ENCODE measurements at places on chromosomes 7 and 10.

DNA sequence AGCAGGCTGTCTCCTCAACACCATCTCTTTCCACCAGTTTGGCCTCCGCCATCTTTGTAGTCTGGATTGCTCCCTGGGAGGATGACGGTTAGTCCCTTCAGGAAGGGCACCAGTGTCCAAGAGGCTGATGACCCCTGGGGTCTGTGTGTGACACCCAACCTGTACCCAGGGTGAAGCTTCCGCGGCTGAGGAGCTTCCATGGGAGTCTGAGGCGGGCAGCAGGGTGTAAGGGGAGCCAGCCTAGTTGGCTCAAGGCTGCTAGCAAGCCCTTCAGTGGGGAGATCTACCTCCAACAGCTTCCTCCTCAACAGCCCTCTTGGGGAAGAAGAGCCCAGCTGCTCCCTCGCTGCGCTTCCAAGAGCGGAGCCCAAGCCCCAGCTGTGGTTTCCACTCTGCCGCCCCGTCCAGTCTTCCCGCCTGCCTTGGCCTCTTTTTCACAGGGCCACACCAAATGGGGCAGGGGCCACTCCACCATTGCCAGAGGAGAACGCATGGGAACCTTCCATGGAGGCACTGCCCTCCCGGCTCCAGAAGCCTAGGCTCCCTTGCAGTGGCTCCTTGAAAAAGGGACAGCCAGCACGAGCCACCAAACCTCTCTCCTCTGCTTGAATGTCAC, 57.4 kb downstream of the TMEM209 start:
- no peak for DNase-seq

DNA sequence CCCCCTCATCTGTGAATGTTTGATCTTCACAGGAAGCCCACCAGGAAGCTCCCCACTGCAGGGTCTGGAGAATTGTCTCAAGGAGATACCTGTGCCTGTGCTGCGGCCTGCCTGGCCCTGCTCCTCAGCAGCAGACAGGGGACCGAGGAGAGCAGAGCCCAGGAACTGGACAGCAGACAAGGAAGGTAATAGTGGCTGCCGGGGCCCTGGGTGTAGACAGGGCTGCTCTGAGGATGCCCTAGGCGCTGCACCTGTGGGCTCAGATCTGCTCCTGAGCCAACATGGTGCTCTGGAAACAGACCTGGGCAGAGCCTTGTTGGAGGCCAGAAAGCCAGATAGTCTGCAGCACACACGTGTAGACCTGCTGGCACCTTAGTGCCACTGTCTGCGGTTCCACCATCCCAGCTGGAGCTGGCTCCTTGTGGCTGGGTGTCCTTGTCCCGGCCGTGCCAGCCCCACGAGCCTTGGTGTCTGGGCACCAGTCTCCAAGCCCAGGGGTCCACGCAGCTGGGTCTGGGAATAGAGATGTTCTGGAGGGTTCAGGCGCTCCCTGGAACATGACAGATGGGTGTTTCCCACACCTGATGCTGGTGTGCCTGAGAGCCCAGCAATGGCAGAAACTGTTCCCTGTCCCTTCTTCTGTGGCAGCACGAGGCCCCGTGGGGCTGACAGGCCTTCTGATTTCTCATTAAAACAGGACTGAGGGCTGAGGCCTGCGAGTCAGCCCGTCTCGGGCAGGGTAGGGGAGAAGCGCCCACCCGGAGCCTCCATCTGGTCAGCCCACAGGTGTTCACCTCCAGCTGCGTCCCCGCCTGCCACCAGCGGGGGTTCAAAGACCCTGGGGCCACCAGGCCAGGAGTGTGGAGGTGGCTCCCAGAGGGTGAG, 44.7 kb downstream of the ZNF467 start:
- DNase-seq = no peak

DNA sequence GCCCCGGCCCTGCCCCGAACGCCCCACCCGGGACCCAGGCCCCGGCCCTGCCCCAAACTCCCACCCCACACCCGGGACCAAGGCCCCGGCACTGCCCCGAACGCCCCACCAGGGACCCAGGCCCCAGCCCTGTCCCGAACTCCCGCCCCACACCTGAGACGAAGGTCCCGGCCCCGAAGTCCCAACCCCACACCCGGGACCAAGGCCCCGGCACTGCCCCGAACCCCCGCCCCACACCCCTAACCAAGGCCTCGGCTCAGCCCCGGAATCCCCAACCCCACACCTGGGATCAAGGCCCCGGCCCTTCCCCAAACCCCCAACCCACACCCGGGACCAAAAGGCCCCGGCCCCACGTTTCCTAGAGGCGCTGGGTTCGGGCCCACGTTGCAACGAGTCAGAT, 1.1 kb upstream of the LARP4B start:
- no peak for DNase-seq

- DNase-seq = no peak
Observed at GRCh38 chr7:109641445-109641844, 1071.8 kb downstream of the DNAJB9 start.

DNA sequence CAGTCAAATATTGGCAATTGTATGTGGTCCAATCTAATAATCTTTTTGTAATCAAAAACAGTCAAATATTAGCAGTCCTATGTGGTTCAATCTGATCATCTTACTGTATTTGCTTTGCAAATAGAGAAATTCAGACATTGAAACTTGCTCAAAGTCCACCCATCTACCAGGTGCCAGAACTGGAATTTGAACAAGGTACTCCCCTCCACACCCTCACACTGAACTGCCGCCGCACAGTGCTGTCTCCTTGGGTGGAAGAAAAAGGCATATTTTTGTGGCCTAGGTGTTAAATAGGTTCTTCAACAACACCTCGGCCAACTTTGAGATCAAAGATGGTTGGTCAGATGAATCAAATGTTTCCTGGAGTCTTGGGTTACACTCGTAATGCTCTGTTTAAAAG, 544.2 kb upstream of the GALNT17 start:
- no peak for DNase-seq

DNA sequence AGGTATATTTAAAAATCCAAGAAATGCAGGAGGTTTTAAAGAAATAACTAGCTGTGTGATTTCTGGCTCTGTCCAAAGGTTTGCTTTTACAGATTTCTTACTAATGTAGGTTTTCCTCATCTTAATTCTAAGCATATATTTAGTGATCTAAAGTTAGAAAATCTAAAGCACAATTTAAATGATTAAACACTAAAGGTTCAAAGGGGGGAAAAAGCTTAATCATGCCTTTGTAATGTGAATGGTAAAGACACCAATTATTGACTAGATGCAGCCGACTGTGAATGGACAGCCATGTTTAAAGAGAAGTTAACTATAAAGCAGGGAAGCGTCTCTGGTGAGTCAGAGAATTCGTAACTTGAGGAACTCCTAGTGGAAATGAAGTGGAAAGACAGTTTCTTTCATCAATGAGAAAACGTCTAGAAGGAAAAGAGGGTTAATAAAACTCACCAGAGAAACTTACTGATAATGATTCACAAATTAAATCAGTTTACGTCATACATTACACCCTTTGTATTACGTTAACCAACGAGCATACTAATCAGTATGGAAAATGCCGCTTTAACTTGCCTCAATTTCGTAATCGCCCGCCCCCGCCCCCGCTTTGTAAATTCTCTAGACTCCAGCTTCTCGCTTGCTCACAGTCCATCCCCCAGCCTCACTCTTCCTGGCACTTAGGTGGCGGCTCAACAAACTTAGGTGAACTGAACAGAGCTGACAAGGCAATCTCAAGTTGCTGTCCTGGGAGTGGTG, 1.1 kb upstream of the HBP1 start:
- peak; percentile 85 for DNase-seq

DNA sequence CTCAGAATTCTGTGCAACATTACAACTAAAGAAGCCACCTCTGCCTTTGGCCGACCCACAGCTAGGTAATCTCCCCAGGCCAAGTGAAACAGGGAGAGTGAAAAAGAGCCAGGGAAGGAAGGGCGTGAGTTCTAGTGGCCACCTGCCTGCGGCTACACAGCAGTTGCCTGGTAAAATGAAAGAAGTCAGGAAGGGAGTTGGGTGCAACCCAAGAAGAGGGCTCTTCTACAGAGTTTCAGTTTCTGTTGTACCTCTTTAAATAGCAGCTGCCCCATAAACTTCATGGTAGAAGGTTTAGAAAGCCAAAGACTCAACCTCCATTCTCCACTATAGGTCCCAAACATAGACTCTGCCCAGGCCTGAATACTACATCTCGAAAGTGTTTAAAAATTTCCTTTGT, 76.2 kb upstream of the TMEM168 start:
- DNase-seq = no peak

- DNase-seq = no peak
Observed at GRCh38 chr10:32979041-32979440, 21.0 kb upstream of the ITGB1 start.

- DNase-seq = no peak
Observed at GRCh38 chr10:115818012-115818411, 455.0 kb downstream of the GFRA1 start.

GRCh38 chr7:84949501-84949900, 237.4 kb downstream of the SEMA3D start:
- DNase-seq = no peak

GRCh38 chr10:121183236-121183635, 332.1 kb downstream of the WDR11 start:
- DNase-seq = no peak

DNA sequence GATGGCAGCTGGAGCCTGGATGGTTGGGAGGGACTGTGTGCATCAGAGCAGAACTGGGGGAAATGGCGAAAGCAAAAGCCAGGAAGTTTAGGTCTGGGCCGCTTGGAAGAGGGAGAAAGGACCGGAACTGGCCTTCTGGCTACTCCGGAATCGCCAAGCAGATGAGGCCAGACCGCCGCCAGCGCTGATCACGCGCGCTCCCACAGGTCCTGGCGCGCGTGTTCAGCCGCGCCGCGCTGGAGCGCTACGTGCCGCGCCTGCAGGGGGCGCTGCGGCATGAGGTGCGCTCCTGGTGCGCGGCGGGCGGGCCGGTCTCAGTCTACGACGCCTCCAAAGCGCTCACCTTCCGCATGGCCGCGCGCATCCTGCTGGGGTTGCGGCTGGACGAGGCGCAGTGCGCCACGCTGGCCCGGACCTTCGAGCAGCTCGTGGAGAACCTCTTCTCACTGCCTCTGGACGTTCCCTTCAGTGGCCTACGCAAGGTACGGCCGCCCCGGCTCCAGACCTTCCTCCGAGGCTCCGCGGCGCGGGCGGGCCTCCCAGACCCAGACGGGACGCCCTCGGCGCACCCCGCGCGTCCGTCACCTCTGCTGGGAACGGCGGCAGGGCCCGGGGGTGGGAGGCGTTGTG, 2.0 kb downstream of the CYP26C1 start:
- peak; percentile 38 for DNase-seq

DNA sequence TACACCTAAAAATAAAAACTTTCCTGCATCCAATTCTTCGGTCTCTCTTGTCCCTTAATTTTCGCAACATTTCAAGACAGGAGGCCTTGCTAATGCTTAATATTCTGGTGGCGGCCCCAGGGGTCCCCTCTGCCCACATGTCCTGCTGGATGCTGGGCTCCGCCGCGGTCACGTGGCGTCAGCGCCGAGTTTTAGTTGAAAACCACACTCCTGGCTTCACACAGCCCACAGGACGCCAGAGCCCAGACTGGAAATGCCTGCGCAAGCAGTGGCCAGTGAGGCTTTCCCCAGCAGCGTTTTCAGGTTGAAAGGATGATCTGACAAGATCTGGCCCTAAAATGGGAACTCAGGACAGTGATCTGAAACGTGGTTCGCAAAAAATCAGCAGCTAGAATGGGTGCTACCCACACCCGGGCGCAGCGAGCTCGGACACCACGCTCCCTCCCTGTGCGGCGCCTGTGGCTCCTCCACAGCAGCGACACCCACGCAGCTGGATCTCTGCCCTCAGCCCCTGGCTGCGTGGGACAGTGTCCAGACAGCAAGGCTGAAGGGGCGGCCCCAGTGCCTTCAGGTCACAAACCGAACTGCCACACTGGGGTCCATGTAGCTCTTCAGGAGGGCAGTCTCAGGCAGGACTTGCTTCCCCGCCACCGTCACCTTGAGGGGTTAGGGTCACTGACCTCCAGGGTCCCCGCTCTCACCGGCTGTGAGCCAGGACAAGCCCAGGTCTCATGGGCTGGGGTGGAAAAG, 11.6 kb upstream of the CYREN start:
- no peak for DNase-seq

DNA sequence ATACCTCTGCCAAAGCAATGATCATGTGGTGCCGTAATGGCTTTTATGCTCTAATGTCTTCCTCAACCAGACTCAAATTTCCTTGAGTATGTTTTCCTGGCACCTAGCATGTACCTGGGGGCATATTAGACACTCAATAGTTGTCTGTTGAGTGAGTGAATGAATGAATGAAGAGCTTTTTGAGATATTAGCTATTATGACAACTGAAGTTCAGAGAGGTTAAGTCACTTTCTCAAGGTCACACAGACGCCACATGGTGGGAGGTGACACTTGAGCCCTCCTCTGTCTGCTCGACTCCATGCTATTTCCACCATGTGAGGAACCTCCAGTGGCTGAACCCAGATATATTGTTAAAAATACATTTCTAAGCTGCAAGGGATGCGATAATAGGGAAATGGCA, 132.1 kb downstream of the PRPF18 start:
- no peak for DNase-seq

GRCh38 chr7:141590666-141591065, 39.5 kb downstream of the AGK start:
- no peak for DNase-seq

DNA sequence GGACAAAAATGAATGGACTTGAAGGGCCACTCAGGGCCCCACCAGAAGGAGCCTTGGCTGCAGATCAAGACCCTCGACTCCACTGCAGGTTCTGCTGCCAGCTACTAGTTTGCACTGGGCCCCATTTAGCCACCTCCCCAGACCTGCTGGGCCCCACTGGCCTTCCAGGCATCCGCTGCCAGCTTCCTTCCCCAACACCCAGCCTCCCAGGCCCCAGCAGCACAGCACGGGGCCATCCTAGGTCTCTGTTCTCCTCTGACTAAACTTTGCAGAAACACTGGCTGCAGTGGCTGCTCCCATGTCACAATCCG, 277.4 kb upstream of the KLF14 start:
- DNase-seq = no peak

GRCh38 chr7:99953649-99954048, 22.2 kb downstream of the AZGP1 start:
- DNase-seq = peak; percentile 6

DNA sequence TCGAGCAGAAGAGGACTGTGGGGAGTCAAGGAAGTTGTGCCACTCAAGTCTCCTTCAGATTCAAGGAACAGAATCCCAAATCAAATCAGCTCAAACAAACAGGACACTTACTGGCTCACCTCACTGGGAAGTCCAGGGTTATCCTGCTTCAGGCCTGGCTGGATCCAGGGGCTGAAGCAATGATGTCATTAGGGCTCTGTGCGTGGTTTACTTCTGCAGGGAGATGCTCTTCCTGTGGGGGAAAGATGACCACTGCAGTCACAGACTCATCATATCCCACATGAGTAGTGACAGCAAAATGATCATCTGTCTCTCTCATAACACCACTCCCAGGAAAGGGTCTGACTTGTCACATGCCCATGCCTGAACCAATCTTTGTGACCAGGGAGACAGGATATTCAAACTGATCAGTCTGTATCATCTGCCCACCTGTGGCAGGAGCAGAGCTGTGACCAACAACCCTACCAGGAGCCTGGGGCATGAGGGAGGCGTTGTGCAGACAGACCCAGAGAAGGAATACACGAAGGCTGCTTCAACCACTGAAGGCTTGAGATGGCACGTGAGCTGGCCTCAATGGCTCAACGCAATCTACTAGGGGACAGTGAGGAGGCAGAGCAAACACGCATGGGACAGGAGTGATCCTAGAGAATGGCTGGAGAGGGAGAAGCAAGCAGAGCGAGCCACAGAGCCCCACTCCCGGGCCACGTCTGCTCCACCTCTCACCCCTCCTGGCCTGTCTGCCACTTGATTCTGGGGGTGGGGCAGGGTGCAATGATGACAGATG, 27.6 kb upstream of the NANOS1 start:
- DNase-seq = no peak
